Activated CD8-positive, alpha-beta T cell treated with anti-CD3 and anti-CD28 coated beads, Interleukin-2, amount 10 ng/mL, durations not matched to agents 7 days and 5 days (primary cell): ENCODE measurements at places on chromosomes 7 and 10. TPM values are rescaled to one million over a fixed set of nuclear protein-coding genes. Genes with fewer than 3 reads are reported as not detected.

DNA sequence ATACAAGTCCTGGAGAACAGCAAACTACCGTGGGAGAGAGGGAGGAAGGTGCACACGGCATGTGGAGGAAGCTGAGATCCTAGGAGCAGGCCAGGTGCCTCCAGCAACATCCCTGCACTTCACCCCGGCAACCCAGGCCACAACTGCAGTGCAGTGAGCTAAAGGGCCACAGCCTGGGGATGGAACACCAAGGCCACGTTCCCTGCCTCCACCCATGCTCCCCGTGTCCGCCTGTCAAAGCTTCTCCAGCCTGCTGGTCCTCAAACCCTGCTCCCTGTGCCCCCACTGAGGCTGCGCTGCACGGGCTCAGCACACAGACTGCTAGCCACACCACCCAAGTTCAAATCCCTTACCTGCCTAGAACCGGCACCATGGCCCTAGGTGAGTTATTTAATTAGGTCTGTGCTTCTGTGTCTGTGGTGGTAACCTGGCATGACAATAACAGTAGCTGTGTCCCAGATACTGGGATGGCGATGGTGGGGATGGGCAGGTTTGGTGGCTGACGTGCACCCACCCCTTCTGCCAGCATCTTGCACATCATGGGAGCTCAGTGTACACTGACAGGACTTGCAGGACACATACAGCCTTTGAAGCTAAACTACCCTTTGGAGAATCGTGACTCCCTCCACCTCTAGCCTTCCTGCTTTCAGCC lies 85.5 kb downstream of the FAM53B start:
- peaks cover 5% of the 10 kb centered on the region for H3K36me3 ChIP-seq
- no peaks in the 10 kb centered on the region for H3K27me3 ChIP-seq
- H3K4me1 ChIP-seq = peaks cover 44% of the 10 kb centered on the region

DNA sequence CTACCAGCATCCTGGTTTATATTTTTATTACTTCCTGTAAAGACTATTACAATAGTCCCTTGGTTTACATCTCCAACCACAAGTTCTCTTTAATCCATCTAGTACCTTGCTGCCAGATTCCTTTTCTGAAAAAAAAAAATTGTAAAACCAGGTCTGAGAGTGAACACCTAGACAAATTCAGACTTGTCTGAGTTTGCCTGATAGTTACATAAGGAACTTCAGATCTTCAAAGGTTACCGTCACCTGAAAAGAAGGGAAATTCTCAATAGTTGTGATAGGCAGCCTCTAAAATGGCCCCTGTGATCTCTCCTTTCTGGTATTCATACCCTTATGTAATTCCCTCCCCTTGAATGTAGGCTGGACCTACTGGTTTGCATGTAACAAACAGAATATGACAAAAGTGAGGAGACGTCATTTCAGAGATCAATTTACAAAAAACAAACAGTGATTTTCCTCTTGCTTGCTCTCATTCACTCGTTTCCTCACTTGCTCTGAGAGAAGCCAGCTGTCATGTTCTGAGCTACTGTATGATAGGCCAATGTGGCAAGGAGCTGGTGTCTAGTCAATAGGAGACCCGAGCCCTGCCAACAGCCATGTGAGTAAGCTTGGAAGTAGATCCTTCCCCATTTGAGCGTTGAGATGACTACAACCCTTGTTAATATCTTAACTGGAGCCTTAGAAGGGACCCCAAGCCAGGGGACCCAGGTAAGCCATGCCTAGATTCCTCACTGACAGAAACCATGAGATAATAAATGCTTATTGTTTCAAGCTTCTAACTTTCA lies 110.9 kb upstream of the LSM8 start:
- no peak overlapping the region for H3K4me3 ChIP-seq
- DNase-seq = no peak
- no peak overlapping the region for H3K27ac ChIP-seq

DNA sequence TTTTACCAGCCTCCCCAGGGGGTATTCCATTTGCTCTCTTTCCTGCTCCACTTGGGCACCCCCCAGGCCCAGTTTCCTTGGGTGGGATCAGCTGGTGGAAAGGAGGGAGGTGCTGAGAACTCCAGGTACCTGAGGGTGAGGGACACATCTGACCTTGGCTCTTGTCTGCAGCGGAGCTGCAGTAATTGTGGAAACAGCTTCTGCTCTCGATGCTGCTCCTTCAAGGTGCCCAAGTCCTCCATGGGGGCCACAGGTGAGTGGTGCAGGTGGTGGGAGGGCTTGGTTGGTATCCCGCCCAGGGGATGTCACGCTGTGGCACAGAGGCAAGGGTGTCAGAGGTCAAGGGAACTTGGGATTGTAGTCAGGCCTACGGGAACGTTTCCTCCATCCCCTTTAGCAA lies 14.3 kb downstream of the SFRP5 start:
- no peak overlapping the region for H3K4me3 ChIP-seq
- H3K27me3 ChIP-seq = no peaks in the 10 kb centered on the region
- H3K36me3 ChIP-seq = peaks cover 42% of the 10 kb centered on the region
- H3K27ac ChIP-seq = no peak overlapping the region
- DNase-seq = no peak

DNA sequence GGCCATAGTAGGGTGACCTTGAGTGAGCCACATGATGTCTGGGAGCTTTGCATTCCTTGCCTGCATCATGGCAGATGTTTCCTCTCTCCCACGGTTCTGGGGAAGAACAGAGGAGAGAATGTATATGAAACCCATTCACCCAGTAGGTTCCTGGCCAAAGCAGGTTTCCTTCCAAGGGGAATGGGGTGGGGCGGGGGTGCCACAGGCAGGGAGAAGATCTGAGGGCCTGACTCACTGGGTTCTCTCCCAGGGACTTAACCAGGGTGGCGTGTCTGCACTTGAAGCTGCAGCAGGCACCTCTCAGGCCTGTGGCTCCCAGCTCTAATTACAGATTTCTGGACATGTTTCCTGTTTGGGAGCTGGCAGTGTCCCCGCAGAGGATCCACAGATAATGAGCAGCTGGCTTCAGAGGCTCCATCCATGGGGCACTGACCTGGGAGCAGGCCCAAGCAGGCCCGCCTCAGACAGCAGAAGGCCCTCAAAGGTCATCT lies 50.2 kb upstream of the ZMIZ1 start:
- H3K36me3 ChIP-seq = no peaks in the 10 kb centered on the region
- H3K4me1 ChIP-seq = no peaks in the 10 kb centered on the region

MMP21 gene
- not detected for total RNA-seq

DNTT gene
- not detected for total RNA-seq

CPEB3 gene
- total RNA-seq = 2.4 TPM

- no peak for DNase-seq
- no peak overlapping the region for H3K27ac ChIP-seq
- no peaks in the 10 kb centered on the region for H3K36me3 ChIP-seq
- no peak overlapping the region for H3K4me3 ChIP-seq
Observed at GRCh38 chr7:151094675-151095074, 8.4 kb downstream of the AGAP3 start.

- H3K27me3 ChIP-seq = peaks cover 13% of the 10 kb centered on the region
- no peak overlapping the region for H3K4me3 ChIP-seq
- H3K4me1 ChIP-seq = no peaks in the 10 kb centered on the region
- H3K27ac ChIP-seq = no peak overlapping the region
- no peaks in the 10 kb centered on the region for H3K36me3 ChIP-seq
Observed at GRCh38 chr10:93143281-93143680, 69.6 kb downstream of the CYP26A1 start.

DNA sequence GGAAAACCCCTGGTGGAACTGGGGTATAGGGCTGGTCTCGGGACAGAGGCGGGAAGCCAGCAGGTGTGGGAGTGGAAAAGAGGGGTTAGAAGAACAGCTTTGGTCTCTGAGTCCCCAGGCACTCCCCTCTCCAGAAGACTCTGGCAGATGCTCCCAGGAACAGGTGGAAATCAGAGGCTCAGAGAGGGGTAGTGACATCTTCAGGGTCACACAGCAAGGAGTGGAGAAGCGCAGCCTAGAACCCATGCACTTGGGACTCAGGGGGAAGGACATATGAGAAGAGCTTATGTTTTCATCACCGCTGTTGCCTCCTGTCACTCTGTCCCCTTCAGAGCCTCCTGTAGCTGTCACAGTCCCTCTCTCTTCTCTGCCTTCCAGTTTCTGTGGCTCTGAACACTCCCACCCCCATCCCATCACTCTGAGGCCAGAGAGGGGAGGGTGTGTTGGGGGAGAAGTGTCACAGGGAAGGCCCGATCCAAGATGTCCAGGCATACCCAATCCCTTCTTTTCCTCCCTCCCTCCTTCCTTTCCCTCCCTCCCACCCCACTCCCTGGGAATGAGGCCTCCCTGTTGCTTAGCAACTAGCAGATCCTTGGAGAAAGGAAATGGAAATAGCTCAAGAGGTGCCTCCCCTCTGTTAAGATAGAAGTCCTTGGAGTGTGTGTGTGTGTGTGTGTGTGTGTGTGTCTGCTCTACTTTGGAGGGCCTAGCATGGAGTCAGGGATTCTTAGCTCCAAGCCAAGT lies 32.0 kb downstream of the SRRM3 start:
- no peak overlapping the region for H3K27ac ChIP-seq
- H3K36me3 ChIP-seq = no peaks in the 10 kb centered on the region
- DNase-seq = no peak

MCM10 gene
- total RNA-seq = 73.5 TPM

DNA sequence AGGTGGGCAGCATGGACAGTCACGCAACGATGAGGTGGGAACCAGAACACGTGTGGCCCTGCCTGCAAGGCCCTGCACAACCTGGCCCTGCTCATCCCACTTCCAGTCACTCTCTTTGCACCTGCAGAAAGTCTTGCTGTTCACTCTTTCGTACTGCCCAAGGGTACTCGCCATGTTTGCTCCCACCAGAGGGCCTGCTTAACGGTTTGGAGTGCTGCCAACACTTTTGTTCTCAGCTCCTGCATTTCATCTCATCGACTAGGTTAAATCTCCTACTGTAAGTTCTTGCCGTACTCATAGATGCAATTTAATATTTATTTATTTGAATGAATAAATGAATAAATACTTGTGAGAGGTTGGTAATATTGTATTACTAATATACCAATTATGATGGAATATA lies 315.3 kb downstream of the SDK1 start:
- no peaks in the 10 kb centered on the region for H3K36me3 ChIP-seq

DNA sequence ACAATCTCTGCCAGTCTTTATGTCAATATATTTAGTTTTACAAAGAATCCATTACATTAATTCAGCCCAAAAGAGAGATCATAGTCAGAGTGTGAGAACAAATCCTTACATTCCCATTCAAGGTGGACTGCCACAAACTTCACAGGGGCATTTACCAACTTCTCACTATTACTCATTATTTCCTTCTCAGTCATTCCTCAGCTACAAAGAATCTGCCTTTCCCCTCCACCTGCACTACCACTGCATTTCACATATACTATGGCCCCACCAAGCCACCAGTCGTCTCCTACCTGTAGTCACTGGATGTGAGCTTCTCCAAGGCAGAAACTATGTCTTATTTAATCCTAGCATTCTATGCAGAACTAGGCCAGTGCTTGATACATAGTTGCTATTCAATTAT lies 94.3 kb downstream of the USP6NL start:
- H3K4me1 ChIP-seq = peaks cover 17% of the 10 kb centered on the region
- H3K27ac ChIP-seq = no peak overlapping the region
- peaks cover 4% of the 10 kb centered on the region for H3K27me3 ChIP-seq
- no peak for DNase-seq
- no peak overlapping the region for H3K4me3 ChIP-seq

DNA sequence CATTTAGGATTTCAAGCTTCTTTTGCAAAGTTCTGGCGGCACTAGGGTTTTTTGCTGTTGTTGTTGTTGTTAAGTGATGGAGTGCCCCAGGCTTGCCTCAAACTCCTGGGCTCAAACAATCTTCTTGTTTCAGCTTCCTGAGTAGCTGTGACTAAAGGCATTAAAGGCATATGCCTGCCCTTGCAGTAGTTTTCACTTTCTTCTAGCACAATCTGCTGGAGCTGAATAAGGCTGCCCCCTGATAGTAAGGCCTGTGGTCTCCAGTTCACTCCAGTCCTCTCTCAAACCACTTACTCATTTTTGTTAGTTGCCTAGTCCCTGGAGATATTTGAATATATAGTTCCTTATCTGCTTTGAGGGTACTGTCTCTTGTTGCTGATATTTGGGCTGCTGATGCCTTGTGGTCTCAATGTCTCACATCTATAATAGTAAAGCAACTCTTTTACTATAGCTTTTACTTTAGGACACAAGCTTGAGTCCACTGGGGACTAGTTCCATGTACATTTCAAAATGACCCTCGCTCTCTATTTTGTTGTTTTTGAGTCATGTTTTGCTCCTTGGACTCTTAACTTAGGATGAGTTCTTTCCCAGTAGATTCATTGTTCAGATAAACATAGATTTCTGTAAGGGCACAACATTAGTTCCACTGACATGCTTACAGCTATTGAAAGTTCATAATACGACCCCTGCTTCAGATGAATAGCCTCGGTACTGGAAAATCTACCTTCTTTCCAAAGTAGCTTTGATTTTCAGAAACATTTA lies 25.5 kb downstream of the PHF14 start:
- peaks cover 38% of the 10 kb centered on the region for H3K36me3 ChIP-seq
- no peak overlapping the region for H3K27ac ChIP-seq
- no peaks in the 10 kb centered on the region for H3K27me3 ChIP-seq
- H3K4me3 ChIP-seq = no peak overlapping the region
- H3K4me1 ChIP-seq = peaks cover 15% of the 10 kb centered on the region
- DNase-seq = no peak

GRCh38 chr7:20330928-20331909 lies 519 bp downstream of the ITGB8 start:
- H3K4me3 ChIP-seq = peak overlapping the region; percentile 72
- DNase-seq = peak; percentile 28
- peaks cover 19% of the 10 kb centered on the region for H3K4me1 ChIP-seq

DNA sequence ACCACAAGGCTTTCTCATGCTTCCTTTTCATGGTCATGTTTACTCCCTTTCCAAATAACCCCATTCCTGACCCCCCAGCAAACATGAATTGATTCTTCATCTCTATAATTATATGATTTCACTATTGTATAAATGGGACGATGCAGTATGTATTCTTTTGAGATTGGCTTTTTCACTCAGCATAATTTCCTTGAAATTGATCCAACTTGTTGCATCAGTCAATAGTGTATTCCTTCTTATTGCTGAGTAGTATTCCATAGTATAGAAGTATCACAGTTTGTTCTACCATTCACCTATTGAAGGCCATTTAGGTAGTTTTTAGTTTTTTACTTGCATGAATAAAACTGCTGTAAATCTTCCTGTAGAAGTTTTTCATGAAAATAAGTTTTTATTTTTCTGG lies 264.7 kb downstream of the BAMBI start:
- no peak overlapping the region for H3K4me3 ChIP-seq
- H3K36me3 ChIP-seq = no peaks in the 10 kb centered on the region
- H3K4me1 ChIP-seq = no peaks in the 10 kb centered on the region
- H3K27me3 ChIP-seq = peaks cover 3% of the 10 kb centered on the region
- DNase-seq = no peak

GRCh38 chr10:12213621-12214020 lies 17.6 kb downstream of the CDC123 start:
- H3K27ac ChIP-seq = no peak overlapping the region
- H3K27me3 ChIP-seq = no peaks in the 10 kb centered on the region
- no peak for DNase-seq
- H3K4me1 ChIP-seq = peaks cover 14% of the 10 kb centered on the region
- H3K36me3 ChIP-seq = peaks cover 50% of the 10 kb centered on the region

CEP41 gene
- total RNA-seq = 27.6 TPM
